Right renal pelvis (tissue), 4 donors: ENCODE measurements at places on chromosomes 1 and 21.

DNA sequence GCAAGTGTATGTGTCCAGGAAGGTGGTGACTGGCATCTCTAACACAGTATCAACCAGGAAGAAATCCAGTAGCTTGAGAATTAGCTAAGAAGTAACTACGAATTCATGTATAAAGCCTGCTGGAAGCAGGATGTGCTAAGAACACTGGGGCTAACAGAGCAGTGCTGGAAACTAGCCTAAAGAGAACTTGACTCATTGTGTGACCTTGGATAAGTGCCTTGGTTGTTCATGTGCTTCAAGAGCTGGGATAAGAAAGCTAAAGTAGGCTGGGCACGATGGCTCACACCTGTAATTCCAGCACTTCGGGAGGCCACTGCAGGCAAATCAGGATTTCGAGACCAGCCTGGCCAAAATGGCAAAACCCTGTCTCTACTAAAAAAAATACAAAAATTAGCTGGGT is 186.9 kb downstream of the RRAGC start:
- DNase-seq, result no peak

- no peak for DNase-seq
Observed at GRCh38 chr21:32301596-32301995, 2.9 kb downstream of the MRAP start.

GRCh38 chr1:33874636-33875035 is 10.8 kb downstream of the HMGB4 start:
- DNase-seq, result no peak

DNA sequence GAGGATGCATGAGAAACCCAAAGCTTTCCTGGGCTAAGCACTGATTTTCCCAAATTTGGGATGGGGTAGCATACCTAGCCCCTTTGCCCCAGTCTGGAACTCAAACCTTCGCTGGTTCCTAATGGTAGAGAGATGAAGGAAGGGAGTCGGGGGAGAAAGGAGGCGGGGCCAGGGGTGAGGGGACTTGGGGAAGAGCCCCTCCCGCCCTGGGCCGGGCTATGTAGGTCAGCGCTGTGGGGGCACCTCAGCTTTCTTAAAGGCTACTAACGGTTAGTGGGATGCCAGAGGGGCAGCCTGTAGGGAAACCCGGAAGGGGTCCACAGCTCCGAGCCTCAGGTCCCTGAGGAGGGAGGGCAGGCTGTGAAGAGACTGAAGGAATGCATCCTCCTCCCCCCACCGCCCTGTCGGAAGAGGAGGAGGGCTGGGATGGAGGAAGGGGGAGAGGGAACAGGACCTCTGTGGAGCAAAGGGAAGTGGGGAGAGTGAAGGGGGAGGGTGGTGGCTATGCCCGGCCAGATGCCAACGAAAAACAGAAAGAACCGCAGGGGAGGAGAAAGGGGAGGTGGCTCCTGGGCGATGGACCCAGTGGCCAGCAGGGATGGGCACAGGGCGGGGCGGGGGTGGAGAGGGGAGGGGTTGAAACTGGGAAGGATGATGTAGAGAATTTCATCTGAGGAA is 1.3 kb downstream of the CADM3 start:
- no peak for DNase-seq

DNA sequence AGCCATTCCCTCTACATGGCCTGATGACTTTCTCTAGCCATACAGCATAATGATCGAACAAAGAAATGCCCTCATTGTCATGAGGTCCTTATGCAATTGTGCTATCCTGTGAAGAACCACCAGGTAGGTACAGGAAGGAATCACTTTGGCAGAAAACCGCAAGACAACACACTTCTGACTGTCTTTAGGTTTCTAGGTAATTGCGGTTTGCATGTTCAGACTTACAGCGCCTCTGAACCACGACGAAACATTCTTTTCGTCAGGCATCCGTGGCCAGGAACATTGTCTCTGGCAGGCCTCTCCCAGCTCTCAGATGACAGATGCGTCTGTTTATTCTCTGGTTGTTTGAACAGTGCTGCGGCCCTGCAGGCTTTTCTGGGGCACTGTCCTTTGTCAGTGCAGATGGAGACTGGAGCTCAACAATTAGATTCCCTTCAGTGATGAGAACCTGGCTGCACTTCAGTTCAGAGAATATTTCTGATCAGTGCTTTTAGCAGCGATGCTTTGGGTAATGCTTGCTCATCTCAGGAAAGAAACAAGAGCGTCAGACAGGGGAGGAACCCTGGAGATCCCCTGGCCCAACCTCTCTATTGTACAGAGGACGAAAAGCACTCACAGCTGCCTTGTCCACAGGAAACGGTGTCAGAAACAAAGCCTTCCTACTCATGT is 63.4 kb downstream of the B3GALT5 start:
- DNase-seq, result peak; percentile 8

GRCh38 chr21:43634618-43635017 is 24.7 kb downstream of the HSF2BP start:
- DNase-seq, result no peak
